Cerebellar nuclear complex (tissue), 1 donor: ENCODE measurements at places on chromosomes 16 and 17.

GRCh38 chr16:57036945-57037344, 47.6 kb downstream of the NLRC5 start:
- no peak for DNase-seq

GRCh38 chr16:23899869-23900268, 64.1 kb downstream of the PRKCB start:
- DNase-seq, result no peak

GRCh38 chr16:61233713-61234112, 802.5 kb downstream of the CDH8 start:
- no peak for DNase-seq

- DNase-seq, result no peak
These were observed 93.0 kb downstream of the SEC14L1 start for GRCh38 chr17:77233635-77234334.

- DNase-seq, result no peak
These were observed 41.1 kb upstream of the TANGO6 start for GRCh38 chr16:68802190-68802589.

GRCh38 chr17:6561446-6561845, 5.1 kb upstream of the PITPNM3 start:
- DNase-seq, result no peak

GRCh38 chr17:70454908-70455307, 285.6 kb downstream of the KCNJ2 start:
- DNase-seq, result no peak

- DNase-seq, result no peak
These were observed 3.0 kb upstream of the MT1A start for GRCh38 chr16:56635441-56635967.

DNA sequence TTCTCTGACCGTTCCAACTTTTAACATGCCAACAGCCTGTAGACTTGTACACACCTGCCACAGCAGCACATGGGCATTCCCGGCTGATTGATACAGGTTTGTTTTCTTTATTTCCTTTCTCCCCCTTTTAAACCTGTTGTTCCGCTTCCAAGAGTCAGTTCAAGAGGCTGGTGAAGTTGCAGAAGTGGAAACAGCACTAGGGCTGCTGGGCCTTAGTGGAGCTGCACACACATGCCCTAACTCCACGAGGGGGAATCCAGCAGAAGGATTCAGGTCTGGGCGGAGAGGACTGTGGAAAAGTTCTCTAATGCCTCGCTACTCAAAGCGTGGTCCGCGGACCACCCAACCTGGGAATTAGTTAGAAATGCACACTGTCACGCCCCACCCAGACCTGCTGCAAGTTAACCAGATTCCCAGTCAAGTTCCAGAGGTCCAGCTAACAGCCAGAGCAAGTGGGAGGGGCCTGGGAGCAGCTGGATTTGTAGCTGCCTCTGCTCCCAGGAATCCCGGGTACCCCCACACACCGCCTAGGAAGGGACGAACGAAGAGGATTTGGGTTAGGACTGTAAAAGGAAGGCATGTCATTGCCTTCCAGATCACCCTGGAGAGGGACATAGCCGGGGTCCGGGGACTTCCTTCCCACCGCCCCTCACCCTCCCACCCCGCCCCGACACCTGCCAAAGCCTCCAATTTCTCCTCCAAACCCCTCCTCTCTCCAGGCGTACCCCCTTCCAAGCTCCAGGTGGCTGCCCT, 542 bp downstream of the SLC39A11 start:
- no peak for DNase-seq

GRCh38 chr16:88965411-88965810, 11.6 kb downstream of the CBFA2T3 start:
- no peak for DNase-seq

- no peak for DNase-seq
These were observed 143.8 kb upstream of the CRHR1 start for GRCh38 chr17:45640141-45640850.

DNA sequence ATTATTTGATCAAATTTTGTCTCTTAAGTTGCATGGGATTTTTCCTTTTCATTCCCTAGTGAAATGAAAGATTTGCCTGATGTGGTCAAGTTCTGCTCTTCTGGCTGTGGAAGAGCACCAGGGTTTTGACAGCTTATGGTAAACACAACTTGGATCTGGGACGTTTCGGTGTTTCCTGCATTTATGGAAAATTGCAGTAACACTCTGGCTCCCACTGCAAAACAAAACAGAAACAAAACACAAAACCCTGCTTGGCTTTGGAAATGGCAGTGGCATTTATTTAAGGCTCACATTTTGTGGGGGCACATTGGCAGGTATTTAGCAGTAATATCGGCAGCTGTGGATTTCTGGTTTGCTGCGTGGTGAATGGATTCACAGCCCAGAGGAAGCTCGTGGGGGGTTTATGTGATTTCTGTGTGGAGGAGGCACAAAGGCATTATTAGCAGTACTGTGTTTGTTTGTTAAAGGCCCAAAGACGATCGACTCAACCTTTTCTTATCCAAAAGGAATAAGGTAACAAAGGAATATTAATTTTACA, 377.8 kb downstream of the SNX29 start:
- no peak for DNase-seq

GRCh38 chr16:49599704-49600103, 226.1 kb downstream of the C16orf78 start:
- DNase-seq, result no peak

- DNase-seq, result no peak
These were observed 45.6 kb downstream of the CCDC57 start for GRCh38 chr17:82167028-82167427.

DNA sequence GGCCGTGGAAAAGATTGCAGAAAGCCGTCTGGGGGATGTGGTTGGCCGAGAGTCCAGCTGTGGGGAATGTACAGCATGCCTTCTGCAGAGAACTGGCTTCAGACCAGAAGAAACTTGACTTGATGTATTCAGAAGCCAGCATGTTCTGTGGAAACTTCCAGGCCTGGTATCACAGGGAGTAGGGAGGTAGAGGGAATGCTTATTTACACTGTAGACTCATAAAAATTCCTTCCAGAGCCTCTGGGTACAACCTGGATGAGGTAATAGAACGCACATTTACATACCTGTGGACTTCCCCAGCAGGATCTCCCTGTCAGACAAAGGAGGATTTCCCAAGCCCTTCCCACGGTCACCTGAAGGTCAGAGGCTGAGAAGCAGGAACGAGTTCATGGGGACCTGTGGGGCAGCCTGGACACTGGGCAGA, 11.8 kb upstream of the GAS7 start:
- DNase-seq, result no peak

DNA sequence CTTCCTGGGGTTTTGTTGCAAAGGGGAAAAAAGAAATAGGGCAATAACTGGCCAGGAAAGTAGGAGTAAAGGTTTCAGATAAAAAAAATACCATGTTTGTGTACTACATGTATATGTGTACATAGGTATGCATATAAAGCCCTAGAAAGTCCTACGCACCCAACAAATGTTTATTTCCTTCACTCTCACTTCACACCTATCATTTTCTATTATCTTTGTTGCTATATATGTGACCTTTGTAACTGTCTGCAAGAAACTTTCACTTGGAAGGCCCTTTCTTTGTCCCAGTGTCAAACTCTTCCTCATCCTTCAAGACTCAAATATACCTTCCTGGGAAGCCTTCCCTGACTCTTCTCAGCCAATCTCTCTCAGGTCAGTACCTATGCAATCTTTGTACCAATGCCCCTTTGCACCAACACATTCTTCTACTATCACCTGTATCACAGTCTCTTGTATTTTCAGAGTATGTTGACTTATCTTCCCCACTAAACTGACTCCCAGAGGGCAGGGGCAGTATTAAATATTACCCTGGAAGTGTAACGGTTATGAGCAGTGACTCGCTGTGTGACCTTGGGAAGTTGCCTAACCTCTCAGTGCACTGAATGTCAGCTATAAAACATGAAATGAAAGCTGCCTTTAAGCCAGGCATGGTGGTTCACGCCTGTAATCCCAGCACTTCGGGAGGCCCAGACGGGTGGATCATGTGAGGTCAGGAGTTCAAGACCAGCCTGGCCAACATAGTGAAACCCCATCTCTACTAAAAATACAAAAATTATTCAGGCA, 6.5 kb downstream of the XPO6 start:
- no peak for DNase-seq

DNA sequence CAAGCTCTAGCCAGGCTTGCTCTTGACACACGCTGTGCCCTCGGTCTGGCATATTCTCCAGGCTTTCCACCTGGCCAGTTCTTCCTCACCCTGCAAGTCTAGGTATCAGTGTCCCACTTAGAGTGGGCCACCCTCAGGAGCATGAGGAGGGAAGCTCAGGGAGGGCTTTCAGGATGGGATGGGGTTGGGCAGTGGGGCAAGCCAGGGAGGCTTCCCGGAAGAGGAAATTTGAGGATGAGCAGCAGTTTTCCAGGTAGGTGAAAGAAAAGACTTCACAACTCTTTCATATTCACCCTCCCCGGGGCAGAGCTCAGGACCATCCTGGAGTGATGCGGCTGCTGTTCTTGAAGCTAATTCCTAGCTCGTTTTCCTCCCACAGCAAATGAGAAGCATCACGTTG, 14.5 kb upstream of the LDHD start:
- no peak for DNase-seq

- DNase-seq, result no peak
These were observed 33.5 kb downstream of the XYLT1 start for GRCh38 chr16:17437127-17437720.

DNA sequence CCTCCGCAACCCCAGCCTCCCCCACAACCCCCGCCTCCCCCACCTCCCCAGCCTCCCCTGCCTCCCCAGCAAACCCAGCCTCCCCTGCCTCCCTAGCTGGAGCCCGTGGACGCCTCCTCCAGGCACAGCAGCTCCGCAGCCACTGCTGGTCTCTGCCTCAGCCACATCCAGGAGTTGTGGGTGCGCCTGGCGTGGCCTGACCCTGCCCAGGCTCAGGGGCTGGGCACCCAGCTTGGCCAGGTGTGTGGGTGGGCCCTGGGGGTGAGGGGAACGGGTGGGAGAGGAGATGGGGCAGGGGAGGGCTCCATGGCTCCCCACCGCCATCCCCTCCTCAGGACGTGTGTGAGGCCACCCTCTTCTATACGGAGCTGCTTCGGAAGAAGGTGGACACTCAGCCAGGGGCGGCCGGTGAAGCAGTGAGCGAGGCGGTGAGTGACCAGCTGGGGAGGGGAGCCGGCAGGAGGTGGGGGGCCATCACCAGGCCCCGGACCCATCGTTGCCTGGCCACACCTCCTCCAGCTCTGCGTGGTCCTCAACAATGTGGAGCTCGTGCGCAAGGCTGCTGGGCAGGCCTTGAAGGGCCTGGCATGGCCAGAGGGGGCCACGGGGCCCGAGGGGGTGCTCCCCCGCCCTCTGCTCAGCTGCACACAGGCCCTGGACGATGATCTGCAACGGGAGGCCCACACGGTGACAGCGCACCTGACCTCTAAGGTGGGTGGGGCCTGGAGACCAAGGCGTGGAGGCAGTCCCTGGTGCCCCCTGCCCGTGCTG, 5.8 kb downstream of the TSR3 start:
- DNase-seq, result no peak

DNA sequence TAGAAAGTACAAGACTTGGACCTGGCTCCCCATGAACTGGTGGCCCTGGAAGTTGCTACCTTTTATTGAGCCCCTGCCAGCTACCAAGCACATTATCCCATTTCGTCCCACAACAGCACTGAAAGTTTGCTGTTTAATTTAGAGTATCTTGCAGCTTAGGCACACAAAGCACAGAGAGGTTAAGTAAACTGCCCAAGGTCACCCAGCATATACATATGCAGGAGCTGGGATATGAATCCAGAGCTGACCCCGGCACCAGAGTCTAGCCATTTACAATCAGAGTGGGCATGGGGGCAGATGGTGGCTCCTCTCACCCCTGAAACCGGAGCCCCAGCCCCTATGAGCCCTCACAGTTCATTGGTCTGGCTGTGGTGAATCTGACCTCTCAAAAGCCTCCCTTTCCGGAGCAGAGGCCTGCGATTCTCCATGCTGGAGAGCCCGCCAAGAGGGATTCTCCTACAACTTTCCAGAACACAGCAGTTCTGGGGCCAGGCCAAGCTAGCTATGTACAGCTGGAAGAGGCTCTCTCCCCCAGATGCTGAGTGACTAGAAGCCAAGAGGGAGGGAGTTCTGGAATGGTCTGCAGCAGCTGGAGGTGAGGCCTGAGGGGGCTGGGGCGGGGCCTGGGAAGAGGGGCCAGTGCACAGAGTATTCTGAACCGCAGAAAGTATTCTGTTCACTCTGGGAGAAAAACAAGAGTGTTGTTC, 58.3 kb downstream of the SREBF1 start:
- DNase-seq, result no peak

DNA sequence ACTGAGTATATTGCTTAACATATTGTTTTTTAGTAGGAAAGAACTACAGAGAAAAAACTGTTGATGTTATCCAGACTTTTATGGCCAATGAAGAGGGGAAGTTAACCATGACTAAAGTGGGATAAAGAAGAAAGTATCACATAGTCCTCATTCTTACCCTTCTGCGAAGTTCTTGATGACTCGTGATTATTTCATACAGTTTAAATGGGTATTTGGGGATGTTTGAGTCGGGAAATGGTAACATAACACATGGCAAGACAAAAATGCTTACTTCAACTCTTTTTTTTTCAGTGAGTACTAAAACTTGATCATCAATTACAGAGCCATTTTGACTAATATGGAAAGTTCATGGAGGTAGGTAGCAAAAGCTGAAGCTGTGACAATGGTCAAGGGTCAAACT, 4.9 kb downstream of the POLG2 start:
- no peak for DNase-seq

GRCh38 chr17:71830866-71831265, 290.0 kb upstream of the SOX9 start:
- DNase-seq, result no peak

DNA sequence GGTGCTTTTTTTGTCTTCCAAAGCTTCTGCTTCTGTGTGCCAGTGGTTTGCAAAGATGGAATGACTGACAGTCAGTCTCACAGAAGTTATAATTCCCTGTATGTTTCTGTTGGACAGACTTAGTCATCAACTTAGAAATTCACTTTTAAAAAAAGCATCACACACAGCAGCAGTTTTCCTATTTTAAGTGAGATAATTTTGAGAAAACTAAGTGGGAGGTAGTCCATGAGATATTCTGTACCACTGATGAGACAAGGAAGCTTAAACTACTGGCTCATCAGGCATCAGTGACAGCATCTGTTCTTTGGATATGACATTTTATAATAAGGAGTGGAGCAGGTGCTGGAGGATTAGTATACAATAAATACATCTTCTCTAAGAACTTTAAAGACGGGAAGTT, 20.0 kb downstream of the CNP start:
- no peak for DNase-seq

GRCh38 chr17:40327244-40327729, 18.3 kb downstream of the RARA start:
- no peak for DNase-seq
